ENCODE measurements at places on chromosomes 1 and 21.

GRCh38 chr1:105492921-105493320 lies 1563.6 kb upstream of the PRMT6 start:
- DNase-seq: no peak

DNA sequence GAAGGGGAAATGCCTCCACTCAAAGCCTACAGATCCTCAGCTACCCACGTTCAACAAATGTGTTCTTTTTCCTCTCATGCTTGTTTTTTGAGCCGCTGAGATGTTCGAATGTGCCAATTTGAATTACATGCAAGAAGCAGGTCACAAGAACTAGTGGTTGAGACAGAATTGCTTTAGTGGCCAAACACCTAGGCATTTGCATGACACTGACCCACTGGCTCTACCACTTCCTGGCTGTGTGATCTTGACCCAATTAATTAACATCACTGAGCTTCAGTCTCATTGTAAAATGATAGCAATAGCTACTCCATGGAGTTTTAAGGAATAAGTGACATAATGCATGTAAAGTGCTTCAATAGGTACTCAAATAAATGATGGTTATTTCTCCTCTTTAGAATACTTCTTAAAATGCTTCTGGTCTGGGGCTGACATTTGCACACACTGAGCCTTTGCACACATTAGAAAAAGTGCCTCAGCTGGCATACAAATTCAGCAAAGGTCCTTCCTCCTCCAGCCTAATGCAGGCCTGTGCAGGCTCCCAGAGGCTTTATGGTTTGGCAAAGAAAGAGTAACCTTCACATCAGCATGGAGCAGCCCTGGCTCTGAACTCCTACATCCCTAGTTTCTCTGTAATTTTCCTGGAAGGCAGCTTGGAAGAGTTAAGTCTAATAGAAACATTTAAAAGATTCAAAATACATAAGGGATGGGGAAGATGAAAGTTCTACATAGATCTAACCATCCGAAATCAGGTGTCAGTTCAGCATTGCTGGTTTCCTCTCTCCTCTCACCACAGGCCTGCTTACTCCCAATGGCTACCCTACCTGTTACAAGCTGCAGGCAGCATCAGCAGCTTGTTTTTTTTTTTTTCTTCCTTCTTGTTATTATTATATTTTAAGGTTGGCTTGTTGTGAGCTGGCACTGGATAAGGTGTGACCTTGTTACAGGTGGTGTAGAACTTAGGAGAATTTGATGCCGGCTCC lies 107.4 kb downstream of the TBX19 start:
- DNase-seq: no peak

DNA sequence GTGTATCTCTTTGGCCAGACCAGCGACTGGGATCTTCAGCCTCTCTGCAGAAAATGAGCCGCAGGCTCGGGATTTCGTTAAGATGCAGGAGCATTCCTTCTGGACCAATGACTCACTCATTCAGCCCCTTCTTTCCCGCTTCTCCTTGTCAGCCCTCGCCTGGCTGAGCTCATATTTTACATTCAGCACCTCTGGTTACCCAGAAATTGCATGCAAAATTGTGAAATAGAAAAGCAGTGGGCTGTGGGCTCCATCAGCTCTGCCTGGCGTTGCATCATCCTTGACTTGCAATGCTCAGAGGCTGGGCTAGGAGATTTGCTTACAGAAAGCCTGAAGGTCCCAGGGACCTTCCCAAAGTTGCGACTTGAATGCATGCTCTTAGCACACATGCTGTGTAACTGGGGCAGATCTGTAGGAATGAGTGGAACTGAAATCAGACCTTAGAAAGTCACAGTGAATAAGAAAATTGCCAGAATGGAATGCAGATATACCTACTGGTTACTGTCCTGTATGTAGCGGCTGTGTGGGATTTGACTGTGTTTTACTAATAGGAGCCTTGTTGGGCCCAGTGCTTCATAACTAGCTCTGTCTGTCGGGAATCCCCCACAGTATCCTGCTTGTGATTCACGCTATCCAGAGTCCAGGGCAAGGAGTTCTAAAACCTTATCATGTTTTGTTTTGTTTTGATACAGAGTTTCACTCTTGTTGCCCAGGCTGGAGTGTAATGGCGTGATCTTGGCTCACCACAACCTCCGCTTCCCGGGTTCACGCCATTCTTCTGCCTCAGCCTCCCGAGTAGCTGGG lies 444.8 kb downstream of the KIF26B start:
- peak; percentile 96 for DNase-seq

GRCh38 chr1:15283526-15283925 lies 36.5 kb downstream of the FHAD1 start:
- peak; percentile 18 for DNase-seq

DNA sequence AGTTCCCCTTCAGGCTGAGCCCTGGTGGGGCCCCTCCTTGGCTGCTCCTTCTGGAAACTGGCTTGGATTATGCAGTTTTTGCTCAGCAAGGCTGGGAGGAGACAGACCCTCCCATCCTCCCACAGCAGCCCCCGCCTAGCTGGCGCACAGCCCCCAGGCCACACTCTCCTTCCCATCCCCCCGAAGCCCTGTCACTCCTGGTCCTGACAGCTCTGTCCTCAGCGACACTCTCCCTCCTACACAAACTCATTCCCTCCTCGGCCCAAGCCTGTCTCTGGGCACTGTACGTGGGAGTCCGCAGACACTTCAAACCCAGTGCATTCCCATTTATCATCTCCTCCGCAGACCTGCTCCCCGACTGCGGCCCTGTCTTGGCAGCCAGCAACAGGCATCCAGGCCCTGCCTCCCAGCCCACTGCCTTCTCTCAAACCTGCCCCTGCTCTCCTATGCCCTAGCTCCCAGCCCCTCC lies 25.0 kb upstream of the EPHB2 start:
- DNase-seq: no peak

- DNase-seq: no peak
Measured at GRCh38 chr1:91091812-91092211, 70.0 kb upstream of the ZNF644 start.

DNA sequence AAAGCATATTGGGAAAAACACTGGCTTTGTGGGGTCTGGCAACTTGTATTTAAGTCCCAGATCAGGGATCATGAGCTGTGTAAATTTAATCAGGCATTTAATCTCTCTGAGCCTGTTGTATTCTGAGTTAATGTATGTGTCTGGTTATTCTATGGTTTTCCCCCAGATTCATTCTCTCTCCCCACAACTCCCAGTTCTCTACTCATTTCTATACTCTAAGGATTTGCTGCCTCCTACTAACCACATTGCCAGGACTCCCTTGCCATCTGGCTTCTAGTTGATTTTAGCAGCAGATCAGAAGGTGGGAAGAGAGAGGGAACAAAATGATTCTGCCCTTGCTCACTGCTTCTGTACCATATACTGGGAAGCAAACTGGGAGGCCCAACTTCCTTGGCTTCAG lies 31.4 kb upstream of the S1PR1 start:
- no peak for DNase-seq

DNA sequence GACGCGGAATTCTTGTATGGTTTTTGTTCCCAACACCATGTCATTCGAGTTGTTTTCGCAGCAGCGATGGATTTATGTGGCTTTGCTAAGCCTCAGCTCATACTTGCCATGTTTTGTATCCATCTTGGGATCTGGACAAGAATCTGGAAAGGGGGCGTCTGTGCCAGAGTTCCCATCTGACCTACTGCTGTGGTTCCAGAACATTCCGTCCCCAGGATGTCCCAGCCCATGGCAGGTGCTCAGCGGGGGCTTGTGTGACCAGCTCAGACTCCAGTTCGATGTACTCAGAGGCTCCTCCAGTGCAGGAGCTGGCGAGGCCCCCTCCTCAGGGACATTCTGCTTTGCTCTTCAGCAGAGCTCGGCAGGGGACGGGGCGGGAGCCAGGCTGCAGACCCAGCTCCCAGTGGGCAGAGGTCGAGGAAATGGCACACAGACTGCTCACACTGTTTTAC lies 24.0 kb upstream of the ADARB1 start:
- DNase-seq: no peak

GRCh38 chr1:10613861-10614260 lies 139.1 kb downstream of the PEX14 start:
- DNase-seq: no peak

- no peak for DNase-seq
Measured at GRCh38 chr1:54883349-54884102, 3.5 kb downstream of the DHCR24 start.

GRCh38 chr1:167291539-167292185 lies 71.0 kb downstream of the POU2F1 start:
- no peak for DNase-seq

DNA sequence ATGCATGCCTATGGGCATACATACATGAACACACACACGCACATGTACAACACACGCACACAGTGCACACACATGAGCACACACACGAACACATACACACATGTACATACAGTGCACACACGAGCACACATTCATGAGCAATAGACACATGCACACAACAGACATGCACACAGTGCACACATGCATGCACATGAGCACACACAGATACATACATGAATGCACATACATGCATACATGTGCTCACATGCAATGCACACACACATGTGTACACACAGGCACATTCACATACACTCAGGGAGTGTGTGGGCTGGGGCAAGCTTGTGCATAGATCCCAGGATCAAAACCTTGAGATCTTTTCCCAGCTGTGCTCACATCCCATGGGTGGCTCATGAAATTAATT lies 18.9 kb downstream of the CRYAA start:
- DNase-seq: no peak

GRCh38 chr1:66271904-66272254 lies 262.1 kb upstream of the SGIP1 start:
- no peak for DNase-seq

GRCh38 chr1:236281198-236281653 lies 532 bp downstream of the ERO1B start:
- no peak for DNase-seq

GRCh38 chr21:41833497-41834115 lies 45.5 kb downstream of the PRDM15 start:
- no peak for DNase-seq

DNA sequence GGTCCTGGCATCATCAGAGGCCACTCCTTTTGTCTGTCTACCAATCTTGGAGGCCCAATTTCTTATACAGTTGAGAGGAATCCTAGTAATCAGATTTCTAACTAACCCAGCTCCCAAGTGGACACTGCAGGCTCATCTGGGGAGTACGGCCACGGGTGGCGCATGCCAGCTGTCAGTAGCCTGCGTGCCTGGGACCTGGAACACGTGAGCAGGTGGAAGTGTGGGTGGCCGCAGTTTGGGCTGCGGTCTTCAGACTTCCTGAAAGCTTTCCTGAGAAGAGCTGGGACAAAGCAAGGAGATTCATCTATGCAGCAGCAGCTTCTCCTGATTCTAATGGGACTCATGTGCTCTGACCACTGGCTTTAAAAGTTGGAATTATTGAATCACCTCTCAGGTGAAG lies 12.4 kb downstream of the ADORA3 start:
- no peak for DNase-seq

- no peak for DNase-seq
Measured at GRCh38 chr1:163610486-163610885, 288.7 kb downstream of the NUF2 start.

GRCh38 chr1:201404055-201404454 lies 4.9 kb upstream of the LAD1 start:
- no peak for DNase-seq

GRCh38 chr1:86782482-86782881 lies 78.1 kb downstream of the SH3GLB1 start:
- DNase-seq: no peak

- no peak for DNase-seq
Measured at GRCh38 chr1:218490406-218490922, 145.3 kb downstream of the TGFB2 start.

- no peak for DNase-seq
Measured at GRCh38 chr21:41726058-41726558, 40.7 kb downstream of the RIPK4 start.

GRCh38 chr1:173099166-173099565 lies 48.4 kb upstream of the TNFSF18 start:
- DNase-seq: no peak

- no peak for DNase-seq
Measured at GRCh38 chr1:2583331-2583791, 3.2 kb upstream of the PRXL2B start.

DNA sequence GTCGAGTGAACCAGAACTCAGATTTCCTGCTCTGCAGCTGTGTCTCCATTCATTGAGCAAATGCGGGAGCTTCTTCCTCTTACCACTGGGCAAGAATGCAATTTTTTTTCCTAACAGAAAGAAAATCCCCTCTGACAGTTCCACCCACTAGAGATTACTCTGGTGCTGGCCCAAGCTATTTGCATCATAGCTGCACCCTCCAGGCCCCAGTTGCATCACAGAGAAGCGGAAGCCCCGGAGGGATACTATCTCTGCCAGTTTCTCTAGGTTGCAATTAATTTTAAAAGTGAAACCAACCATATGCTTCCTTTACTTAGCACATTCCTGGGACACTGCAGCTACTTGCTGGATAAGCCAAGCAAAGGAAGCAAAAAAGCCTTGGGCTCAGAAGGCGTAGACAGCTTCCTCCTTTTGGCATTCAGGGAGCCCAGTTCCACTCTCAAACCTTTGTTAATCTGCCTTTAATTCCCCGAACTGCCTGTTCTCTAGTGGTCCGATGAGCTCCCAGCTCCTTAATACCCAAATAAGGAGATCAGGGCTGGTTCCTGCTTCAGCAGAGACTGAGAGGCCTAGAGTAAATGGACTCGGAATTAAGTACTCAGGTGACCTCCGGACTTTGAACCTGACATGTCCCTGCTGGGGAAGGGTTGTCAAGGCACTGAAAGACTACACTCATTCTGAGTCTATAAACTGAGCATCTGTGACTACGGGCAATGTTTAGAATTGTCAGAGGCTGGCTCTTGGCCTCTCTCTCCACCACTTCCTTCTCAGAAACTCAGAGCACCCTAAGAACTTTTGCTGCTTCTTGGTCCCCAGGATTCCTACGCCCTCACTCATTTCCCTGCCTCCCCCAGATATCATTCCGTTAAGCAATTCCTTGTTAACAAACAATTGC lies 72.5 kb upstream of the TNFSF18 start:
- DNase-seq: peak; percentile 89

GRCh38 chr21:37473491-37473890 lies 106.9 kb downstream of the DYRK1A start:
- DNase-seq: no peak

- no peak for DNase-seq
Measured at GRCh38 chr1:216330262-216330661, 93.0 kb downstream of the USH2A start.

- DNase-seq: no peak
Measured at GRCh38 chr1:168723000-168723399, 6.0 kb downstream of the DPT start.

GRCh38 chr1:85611425-85611824 lies 30.9 kb downstream of the CCN1 start:
- peak; percentile 87 for DNase-seq

- no peak for DNase-seq
Measured at GRCh38 chr1:5098981-5099385, 444.6 kb downstream of the AJAP1 start.

- no peak for DNase-seq
Measured at GRCh38 chr1:115669002-115669673, 27.4 kb downstream of the VANGL1 start.

GRCh38 chr1:42214447-42214871 lies 49.9 kb upstream of the GUCA2A start:
- peak; percentile 37 for DNase-seq

GRCh38 chr1:68675336-68675735 lies 178.5 kb upstream of the DEPDC1 start:
- DNase-seq: no peak

Measured in AG09309 (cell line).